Activated CD4-positive, alpha-beta T cell treated with anti-CD3 and anti-CD28 coated beads, Interleukin-2, amount 10 ng/mL, durations not matched to agents 7 days and 5 days (primary cell): ENCODE measurements at places on chromosomes 6 and 20. TPM values are rescaled to one million over a fixed set of nuclear protein-coding genes. Genes with fewer than 3 reads are reported as not detected.

The FAM209B gene
- 0.89 TPM for total RNA-seq

The C2 gene
- total RNA-seq, result 0.57 TPM

The APOM gene
- total RNA-seq, result 4.5 TPM

The ADGRF1 gene
- not detected for total RNA-seq

The NR2E1 gene
- total RNA-seq, result not detected

DNA sequence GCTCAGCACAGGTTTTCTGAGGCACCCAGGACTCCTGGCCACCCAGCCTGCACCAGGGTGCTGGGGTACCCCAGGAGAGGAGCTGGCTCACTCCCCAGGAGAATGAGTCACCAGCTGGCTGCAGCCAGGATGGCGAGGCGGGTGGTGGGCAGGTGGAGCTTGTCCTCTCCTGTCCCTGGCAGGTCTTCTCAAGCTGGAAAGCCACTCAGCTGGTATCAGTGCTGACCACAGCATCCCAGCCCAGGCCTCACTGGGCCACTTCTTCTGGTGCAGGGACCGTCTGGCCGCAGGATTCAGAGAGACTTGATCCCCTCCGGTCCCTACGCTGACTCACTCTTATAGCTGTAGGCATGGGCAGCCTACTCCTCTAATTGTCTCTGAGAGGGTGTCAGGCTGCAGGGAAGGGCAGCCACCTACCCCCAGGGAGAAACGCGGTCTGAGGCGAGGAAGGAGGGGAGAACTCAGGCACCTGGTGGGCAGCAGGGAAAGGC is 22.2 kb downstream of the TFEB start:
- no peak for DNase-seq

- DNase-seq, result peak; percentile 9
These were observed 775 bp downstream of the PFDN4 start for GRCh38 chr20:54208548-54209176.

DNA sequence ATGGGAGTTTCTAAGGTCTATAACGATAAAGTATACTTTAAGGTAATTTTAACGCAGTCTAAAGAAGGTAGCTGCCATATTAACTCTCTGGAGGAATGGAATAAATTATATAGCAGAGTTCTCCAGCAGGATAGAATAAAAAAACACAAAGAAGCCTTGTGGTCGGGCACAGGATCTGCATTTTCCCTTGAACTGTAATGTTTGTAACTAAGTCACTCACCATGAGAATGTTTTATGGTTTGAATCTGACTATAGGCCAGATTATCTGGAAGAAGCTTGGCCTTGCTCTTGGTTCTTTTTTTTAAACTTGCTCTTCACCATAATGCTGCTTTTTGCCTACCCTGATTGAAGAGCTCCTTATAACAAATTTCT is 238.8 kb upstream of the NOX3 start:
- DNase-seq, result no peak

DNA sequence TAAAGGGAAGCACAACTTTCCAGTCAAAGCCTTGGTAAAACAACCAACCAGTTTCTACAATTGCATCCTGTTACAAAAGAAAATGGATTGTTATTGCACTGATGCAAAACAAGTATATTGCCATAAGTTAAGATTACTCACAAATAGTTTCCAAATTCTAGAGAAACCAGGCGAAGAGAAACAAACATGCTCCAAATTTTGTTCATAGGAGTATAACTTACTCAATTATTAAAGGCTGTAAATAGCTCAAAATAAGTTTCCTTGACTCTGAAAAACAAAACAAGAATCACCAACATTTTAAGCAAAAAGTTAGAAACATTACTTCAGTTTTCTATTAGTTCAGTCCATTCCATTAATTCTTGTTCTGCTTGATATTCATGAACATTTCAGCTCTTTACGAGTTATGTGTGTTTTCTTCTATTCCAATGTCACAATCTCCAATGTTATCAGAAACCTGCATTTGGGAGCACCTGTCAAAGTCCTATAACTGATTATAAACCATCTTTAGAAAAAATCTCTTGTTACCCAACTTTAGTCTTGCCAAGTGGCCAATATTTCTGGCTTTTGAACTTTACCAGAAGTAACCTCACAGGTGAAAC is 137.9 kb upstream of the THBS2 start:
- DNase-seq, result no peak

DNA sequence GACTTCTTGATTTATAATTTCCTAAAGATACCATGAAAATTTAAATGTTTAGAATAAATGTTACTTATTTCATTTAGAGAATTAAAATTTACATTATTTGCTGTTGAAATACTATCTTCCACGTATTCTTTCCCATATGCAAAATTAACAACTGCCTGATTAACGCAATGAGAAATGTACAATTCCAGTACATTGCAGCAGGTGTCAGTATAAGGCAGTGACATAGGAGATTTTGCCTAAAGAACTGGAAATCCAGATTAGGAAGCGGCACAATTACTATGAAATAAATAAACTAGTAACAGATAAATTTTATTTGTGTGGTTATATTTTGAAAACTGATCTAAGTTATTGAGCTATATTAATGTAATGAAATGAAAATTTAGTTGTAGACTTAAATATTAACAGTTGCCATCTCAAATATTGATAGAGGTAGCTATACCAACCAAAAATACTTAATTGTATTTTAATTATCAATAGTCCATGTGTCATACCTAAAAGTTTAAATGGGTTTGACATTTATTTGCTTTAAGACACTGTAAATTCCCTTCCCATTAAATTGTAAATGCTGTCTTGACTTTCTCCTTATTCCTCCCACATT is 300.2 kb downstream of the UTRN start:
- peak; percentile 31 for DNase-seq
